ENCODE measurements at places on chromosomes 13 and 19. TPM values are rescaled to one million over a fixed set of nuclear protein-coding genes. Genes with fewer than 3 reads are reported as not detected.

Gene ZNF470
- polyA plus RNA-seq: 12.5 TPM

Gene SHISA7
- not detected for polyA plus RNA-seq

Gene MYO1F
- polyA plus RNA-seq: 1.5 TPM

Gene C2CD4C
- polyA plus RNA-seq: 0.08 TPM

Gene TMEM190
- not detected for polyA plus RNA-seq

Gene LILRB4
- polyA plus RNA-seq: not detected

Gene DACT3
- 3.3 TPM for polyA plus RNA-seq

Gene NCAN
- polyA plus RNA-seq: 1.6 TPM

Gene IGFLR1
- polyA plus RNA-seq: 1.0 TPM

Gene PRR22
- polyA plus RNA-seq: not detected

Measured in Purkinje cell (primary cell).